Stimulated activated CD8-positive, alpha-beta memory T cell treated with anti-CD3 and anti-CD28 coated beads, Interleukin-12 subunit alpha, Interleukin-12 subunit beta, amount 100 ng/mL, for 1 hour (primary cell): ENCODE measurements at places on chromosomes 12 and 14.

- DNase-seq: no peak
Observed at GRCh38 chr12:12081836-12082497, 11.2 kb downstream of the BCL2L14 start.

GRCh38 chr12:93419388-93420034, 22.2 kb downstream of the UBE2N start:
- no peak for DNase-seq

- DNase-seq: no peak
Observed at GRCh38 chr12:128276471-128276870, 9.5 kb downstream of the TMEM132C start.

DNA sequence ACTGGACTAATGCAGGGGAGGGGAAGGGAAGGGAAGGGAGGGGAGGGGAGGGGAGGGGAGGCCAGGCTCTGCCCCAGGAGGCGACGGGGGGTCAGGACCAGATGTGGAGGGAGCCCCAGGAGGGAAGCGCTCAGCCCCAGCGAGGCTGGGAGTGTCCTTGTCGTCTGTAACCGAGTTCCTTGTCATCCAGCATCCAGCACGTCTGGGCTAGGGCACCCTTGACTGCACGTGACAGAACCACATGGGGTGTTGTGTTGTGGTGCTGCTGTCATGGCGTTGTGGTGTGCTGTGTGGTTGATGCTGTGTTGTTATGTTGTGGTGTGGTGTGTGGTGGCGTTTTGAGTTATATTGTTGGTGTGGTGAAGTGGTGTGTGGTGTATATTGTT, 28.4 kb upstream of the SFSWAP start:
- no peak for DNase-seq

DNA sequence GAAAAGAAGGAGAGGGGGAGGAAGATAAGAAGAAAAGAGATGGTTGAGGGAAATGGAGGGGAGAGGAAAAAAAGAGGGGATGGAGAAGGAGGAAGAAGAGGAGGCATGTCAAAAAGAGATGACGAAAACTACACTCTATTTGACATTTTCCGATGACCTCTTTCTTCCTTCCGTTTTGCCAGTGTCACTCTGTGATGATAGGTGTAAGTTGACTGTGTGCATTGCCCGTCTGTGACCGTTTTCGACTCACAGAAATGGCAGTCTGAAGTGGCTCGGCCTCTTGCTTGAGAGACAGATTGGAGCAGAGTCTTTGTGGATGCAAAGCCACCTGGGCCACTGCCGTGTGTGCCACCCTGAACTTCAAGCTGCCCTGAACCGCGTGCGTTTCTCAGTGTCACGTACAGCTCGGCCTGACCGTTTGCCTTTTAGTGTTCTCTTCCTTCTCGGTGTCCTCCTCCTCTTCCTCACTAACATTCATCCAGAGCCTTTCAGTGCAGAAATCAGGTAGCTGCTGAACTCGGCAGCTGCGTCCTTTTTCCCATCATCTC, 32.7 kb downstream of the ELK3 start:
- no peak for DNase-seq

DNA sequence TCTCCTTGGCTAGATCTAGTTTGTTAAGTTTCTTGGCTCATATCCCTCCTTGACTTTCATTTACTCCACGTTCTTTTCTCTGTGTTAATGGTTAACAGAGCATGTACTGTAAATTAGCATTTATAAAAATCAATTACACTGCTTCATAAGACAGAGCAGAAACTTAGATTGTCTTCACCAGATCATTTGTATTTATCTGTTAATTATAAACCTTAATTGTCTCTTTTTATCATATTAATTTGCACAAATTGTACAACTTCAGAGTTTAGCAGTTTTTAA, 221.2 kb upstream of the EGLN3 start:
- DNase-seq: no peak
